Naive thymus-derived CD4-positive, alpha-beta T cell (primary cell): ENCODE measurements at places on chromosomes 7 and 10. TPM values are rescaled to one million over a fixed set of nuclear protein-coding genes. Genes with fewer than 3 reads are reported as not detected.

The INMT gene
- polyA plus RNA-seq: 0.24 TPM

The NME8 gene
- not detected for polyA plus RNA-seq

The MNX1 gene
- not detected for polyA plus RNA-seq

The PRSS37 gene
- polyA plus RNA-seq: not detected

The RABGEF1 gene
- 21.1 TPM for polyA plus RNA-seq

The TCAF2 gene
- 13.4 TPM for polyA plus RNA-seq

The ELFN1 gene
- not detected for polyA plus RNA-seq

The ABCB1 gene
- polyA plus RNA-seq: 8.5 TPM

The LIPJ gene
- polyA plus RNA-seq: not detected

The PDE6C gene
- polyA plus RNA-seq: not detected
